ENCODE measurements at places on chromosomes 16 and 17.

DNA sequence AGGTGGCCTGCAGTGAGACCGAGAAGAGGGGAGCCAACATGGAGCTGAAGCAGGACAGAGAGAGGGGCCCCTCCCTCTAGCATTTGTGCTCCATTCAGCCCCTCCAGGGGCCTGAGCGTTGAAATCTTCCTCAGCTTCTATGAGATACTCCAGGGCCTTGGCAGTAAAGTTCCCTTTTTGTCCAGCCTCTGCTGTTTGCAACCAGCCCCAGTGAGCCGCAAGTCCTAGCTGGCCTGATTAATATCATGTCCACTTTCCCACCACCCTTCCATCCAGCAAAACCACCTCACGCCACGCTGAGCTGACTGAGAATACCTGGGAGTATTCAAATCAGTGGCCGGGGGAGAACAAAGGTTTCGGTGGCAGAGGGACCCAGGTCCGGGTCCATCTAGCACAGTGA is 11.7 kb upstream of the RPH3AL start:
- DNase-seq, result no peak

DNA sequence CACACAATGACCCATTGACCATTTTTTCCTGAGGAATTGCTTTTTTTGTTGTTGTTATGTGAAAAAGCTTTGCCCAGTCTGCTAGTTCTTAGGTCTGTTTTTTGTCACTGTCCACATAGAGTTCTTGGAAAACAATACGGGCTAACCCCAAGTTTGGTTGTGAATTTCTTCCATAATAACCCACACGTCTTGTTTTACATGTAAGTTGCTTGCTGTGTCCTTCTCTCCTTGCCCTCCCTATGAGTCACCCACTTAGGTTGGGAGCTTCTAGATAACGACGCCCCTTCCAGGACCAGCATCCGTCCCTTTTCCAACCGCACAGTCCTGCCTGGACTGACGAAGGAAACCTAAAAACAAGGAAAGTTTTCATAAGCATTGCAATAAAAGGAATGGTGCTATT is 175.3 kb upstream of the HS3ST3A1 start:
- no peak for DNase-seq

DNA sequence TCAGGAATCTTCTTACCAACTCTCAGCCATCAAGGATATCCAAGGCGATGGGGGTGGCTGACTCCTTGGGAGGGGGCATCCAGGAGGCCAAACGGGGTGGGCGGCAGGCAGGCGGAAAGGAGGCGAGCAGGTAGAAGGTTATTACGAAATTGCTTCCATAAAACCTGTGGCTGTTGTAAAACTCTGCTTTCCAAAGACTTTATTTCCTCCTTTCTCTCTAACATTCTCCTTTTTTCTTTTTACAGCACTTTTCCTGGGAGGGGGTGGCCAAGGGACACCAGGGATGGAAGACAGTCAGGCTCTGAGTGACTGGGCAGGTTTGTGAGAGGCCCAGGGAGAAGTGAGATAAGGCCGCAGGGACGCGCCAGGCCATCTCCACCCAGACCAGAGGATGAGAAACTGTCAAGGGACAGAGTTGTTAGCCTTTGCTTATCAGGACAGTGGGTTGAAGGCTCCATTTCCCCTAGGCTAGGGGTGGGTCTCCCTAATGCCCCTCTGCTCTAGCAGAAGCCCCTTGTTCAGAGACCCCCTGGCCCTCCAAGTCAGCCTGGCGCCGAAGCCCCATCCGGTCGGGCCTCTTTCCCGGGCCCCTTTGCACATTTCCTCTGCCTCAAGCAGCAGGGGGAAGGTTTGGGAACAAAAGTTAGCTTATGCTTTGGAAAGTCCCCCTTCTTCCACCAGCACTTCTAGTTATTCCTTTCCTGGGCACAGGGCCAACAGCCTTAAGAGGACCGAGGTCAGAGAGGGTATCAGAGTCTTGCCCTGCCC is 5.0 kb upstream of the HOXB9 start:
- no peak for DNase-seq

DNA sequence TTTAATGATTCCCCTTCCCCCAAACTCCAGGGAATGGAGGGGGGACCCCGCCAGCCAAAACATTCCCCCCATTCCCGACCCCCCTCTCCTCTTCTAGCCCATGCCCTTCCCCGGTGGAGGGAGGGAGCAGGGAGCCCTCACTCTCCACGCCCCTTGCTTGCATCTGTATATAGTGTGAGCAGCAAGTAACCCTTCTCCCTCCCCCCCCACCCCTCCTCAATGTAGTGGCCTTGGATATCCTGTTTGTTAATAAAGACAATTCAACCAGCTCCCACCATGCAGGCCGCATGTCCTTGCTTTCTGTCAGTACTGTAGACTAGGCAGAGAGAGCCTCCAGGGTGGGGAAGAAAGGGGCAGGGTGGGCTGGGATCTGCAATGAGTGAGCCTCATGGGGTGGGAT is 1.6 kb upstream of the C17orf107 start:
- no peak for DNase-seq

DNA sequence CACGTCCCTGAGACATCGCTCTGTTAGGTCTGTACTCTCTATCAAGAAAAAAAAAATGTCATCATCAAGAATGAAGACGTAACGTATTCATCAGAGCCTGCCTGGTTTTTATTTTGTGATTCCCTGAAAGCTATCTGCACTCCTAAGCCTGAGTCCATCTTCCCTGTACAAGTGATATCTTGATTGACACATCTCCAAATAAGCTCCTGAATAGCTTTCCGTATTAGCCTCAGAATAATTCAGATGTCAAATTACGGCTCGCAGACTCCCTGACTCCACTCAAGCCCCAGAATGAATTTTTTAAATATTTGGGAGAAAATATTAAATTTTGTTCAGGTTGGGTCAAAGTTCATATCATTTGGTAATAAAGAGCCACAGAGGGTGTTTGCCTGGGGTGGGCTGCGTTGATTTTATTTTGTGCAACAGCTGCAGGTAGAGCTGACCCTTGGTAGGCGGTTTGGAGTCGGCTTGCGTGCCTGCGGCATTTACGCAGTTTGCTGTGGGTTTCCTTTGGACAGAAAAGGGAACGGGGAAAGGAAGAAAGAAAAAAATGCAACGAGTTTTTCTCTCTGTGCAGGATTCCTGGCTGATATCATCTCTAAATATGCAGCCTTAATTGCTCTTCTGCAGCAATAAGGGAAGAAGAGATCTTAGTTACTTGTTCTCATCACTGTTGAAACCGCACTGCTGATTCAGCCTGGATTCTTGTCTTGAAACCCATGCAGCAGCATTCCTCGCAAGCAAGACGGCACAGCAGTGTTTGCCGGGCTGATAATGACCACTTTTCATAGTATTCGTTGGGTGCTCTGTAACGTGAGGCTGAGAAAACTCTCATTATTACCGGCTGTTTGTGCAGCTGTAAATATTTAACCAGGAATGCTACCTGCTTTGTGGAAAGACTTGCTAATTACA is 114.7 kb downstream of the IRX3 start:
- DNase-seq, result peak; percentile 90

DNA sequence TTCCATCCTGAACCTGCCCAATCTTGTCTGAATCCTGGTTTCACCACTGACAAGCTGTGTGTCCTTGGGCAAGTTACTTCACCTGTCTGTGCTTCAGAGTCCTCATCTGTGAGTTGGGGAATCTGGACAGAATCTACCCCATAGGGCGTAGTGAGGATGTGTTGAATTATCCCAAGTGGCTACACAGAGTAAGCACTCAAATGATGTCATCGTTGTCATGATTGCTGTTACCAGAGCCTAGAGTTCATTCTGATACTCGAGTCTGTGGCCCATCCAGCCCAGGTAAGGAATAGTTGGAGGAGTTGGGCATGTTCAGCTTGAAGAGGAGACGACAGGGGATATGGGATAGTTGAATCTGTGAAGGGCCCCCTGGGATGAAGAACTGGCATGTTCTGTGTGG is 45.9 kb downstream of the MAPT start:
- no peak for DNase-seq

GRCh38 chr16:12893050-12893750 is 8.2 kb upstream of the SHISA9 start:
- DNase-seq, result no peak

DNA sequence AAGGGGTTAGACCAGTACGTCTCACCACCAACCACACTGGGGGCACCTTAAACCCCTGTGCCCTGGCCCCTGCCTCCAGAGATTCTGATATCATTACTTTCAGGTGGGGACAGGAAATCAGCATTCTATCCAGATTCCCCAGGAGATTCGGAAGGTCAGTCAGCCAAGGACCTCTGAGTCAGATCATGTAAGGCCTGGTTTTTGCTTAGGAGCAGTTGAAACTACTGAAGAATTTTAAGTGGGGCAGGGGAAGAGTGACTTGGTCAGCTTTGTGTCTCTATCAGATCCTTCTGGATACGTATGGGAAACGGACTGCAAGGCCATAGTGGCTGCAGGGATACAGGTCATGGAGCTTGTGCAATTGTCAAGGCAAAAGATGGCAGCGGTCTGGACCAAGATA is 9.0 kb downstream of the EMP2 start:
- DNase-seq, result no peak

GRCh38 chr16:35560637-35560984 is 2101.2 kb downstream of the TP53TG3F start:
- no peak for DNase-seq

DNA sequence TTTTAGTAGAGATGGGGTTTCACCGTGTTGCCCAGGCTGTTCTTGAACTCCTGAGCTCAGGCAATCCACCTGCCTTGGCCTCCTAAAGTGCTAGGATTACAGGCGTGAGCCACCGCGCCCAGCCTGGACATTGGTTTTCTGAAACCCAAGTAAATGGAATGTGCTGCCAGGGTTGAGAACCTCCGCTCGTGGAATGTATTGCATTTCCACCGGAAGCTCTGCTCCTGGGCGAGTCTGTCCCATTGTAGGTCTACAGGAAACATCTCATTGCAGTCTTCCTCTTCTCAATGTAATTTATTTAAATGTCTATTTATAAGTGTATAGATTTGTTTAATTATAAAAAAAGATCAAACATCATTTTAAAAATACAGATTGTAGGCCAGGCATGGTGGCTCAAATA is 57.4 kb upstream of the HAPSTR1 start:
- DNase-seq, result no peak

GRCh38 chr17:66654106-66654740 is 180.7 kb upstream of the CACNG5 start:
- peak; percentile 36 for DNase-seq

- no peak for DNase-seq
These were observed 61.9 kb upstream of the CCL1 start for GRCh38 chr17:34424814-34425491.

DNA sequence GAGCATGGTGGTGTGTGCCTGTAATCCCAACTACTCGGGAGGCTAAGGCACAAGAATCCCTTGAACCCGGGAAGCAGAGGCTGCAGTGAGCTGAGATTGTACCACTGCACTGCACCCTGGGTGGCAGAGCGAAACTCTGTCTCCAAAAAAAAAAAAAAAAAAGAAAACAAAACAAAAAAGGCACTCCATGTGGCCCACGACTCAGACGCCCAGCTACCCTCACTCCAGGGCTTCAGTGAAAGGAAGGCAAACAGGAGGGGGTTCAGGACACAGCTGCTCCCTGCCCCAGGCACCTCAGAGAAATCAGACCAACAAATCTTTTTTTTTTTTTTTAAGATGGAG is 91.7 kb downstream of the LITAF start:
- no peak for DNase-seq

- DNase-seq, result no peak
These were observed 21.5 kb downstream of the SP2 start for GRCh38 chr17:47917581-47917980.

DNA sequence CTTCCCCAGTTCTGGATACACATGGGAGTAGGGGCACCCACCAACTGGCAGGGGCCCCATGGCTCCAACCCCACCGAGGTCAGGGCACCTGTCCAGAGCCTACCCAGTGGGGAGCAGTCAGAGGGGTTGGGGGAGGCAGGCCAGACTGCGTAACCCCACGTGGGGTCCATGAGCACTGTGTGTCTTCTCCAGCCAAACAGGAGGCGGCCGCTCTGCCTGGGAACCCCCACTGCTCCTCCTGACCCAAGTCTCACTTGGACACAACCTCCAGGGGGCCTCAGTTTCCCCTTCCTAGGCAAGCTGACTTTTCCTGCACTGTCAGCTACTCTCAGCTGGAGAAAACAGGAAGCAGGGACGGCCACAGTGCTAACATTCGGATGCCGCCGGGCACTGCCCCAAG is 7.5 kb downstream of the ZNF469 start:
- DNase-seq, result no peak

DNA sequence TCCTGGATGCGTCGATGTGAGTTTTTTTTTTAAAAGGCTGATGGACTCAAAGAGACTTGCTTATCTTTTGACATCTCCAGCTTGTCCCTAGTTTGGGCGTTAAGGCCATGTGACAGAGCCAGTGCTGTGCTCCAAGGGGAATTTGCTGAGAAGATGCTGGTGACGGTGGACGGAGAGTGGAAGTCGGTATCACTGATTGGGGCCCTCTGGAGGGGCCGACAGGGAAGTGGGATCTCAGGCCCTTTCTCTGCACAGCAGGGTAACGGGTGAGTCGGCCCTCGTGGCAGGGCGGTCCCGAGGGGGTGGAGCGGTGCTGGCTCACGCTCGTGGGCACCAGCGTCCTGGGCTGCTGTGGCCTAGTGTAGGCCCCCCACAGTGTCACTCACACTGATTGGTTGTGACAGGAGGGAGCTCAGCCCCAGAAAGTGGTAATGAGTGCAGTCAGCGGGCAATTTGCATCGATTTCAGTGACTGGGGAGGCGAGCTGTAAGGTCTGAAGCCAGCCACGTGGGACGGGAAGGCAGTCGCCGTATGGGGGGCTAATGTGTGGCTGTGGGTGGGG is 91.3 kb downstream of the TBC1D16 start:
- DNase-seq, result no peak

DNA sequence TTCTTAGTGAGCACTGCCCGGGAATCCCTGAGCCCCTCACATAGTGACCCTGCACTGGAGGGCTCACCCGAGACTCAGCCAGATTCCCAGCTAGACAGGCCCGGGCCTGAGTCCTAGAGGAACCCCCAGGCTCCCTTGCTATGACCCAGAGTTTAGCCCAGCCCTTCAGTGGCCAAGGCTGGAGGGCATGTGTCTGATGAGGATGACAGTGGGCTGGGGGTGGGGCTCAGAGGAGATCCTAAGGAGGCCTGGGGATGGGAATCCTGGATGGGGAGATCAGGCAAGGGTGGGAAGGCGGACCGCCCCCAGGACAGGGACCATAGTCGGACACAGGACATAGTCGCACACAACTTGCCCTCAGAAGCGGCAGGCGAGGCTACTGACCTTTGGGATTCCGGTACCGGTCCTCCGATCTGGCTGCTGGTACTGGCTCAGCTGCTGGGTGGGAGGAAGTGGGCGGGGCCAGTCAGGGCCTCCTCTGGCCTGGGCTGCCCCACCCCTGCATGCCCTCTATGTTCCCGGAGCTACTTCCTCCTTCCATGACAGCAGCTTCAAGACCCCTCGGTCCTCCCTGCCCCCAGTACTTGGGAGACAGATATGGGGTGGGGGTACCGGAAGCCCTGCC is 1.1 kb downstream of the CD79B start:
- DNase-seq, result no peak

GRCh38 chr17:61809816-61810392 is 53.4 kb downstream of the BRIP1 start:
- DNase-seq, result peak; percentile 81

- no peak for DNase-seq
These were observed 19.2 kb upstream of the SMIM5 start for GRCh38 chr17:75614006-75614405.
